ENCODE measurements at places on chromosomes 1 and 21.

DNA sequence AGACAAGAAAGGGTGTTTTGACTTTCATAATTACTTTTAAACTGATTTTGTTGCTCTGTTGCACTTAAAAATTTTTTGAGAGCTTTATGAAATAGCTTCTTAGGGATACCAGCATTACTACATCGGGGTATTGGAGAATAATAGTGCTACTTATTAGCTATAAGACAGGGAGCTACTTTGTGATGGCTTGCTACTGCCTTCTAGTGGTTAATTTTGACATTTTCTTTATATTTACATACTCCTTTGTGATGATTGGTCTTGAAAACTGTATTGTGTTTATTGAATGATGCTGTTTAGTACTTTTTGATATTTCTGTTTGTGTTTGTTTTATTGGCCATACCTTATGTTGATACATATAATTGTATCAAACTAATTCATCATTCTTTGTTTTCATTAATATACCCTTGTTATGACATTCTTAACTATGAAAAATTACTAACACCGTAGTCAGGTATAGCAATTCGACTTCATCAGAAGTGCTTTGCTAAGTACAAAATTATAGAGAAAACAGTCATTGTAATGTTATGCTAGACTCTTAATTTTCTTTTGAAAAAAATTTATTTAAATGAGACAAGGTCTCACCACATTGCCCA lies 85.5 kb downstream of the CLIC4 start:
- DNase-seq, result no peak

DNA sequence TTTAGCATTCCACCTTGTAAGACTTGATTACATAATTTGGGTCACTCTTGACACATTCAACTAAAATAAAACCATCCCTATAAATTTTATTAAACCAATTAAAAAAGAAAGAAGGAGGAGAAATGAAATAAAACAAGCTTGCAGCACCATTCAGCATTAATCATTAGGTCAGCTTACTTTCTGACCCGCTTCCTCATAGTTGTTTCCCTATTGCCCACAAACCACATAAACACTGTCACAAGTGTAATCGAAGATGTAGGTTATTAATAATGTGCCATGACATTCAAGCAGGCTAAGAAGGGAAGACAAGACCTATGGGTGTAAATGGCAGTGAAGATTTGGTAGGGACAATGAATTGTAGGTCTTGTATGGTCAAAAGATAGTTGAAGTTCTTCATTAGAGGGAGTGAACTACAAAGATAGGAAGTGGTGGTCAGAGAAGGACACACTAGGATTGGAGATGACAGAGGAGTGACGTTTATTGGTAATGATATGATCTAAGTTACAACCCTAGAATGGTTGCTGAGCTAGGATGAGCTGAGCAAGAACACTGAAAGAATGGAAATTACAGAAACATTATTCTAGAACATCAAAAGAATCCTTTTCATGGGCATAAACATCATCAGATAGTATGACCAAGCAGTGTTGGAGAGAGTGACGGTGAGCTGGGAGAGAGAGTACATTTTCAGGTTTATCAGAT lies 231.5 kb downstream of the KCNT2 start:
- DNase-seq, result no peak

DNA sequence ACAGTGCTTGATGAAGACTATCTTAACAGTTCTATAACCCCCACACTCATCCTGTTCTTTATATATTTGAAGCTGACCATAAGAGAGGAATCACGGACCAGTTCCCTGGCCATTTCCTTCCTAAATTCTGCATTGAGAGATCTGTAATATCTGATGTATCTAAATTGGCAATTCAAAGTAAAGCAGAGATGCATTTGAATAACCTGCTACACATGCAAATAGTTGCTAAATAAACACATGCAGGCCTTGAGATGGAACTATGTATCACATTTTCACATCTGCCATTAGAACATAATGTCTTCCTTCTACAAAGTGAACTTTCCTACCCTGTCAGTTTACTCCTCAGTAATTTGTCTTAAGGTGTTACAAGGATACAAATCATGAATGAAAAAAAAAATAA lies 20.4 kb upstream of the PGBD2 start:
- no peak for DNase-seq

GRCh38 chr1:162276493-162276892 lies 100.2 kb downstream of the SPATA46 start:
- DNase-seq, result no peak

DNA sequence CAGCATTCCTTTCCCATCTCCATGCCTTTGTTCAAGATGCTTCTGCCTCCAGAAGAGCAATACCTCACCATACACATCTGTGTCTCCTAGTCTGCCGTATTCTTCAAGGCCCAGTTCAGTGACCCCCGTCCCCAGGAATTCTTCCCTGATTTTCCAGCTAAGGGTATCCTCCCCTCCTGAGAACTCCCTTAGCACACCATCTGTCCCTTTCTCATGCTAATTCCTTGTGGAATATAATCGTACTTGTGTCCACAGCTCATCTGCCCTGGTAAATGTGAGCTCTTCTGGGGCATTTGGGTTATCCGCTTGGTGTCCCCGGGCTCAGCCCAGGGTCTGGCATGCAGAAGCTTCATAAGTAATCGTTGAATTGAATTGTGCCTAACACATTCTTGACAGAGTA lies 40.9 kb downstream of the BEND5 start:
- DNase-seq, result no peak

DNA sequence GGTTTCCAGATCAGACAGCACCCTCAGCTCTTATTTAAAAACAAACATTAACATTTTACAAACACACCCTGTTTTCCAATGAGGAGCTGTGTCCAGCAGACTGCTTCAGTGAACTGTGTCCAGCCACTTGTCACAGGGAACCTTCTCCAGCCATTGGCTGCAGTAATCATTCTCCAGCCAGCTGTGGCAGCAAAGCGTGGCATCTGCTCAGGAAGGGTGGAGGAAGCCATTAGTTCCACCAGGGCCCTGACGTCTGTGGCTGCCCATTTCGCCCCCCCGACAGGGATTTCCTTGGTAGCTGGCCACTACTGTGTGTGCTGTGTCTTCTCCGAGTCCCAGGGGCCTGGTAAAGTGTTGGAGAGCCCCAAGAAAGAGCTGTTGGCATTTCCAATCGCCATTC lies 62.9 kb upstream of the SELENON start:
- DNase-seq, result no peak

DNA sequence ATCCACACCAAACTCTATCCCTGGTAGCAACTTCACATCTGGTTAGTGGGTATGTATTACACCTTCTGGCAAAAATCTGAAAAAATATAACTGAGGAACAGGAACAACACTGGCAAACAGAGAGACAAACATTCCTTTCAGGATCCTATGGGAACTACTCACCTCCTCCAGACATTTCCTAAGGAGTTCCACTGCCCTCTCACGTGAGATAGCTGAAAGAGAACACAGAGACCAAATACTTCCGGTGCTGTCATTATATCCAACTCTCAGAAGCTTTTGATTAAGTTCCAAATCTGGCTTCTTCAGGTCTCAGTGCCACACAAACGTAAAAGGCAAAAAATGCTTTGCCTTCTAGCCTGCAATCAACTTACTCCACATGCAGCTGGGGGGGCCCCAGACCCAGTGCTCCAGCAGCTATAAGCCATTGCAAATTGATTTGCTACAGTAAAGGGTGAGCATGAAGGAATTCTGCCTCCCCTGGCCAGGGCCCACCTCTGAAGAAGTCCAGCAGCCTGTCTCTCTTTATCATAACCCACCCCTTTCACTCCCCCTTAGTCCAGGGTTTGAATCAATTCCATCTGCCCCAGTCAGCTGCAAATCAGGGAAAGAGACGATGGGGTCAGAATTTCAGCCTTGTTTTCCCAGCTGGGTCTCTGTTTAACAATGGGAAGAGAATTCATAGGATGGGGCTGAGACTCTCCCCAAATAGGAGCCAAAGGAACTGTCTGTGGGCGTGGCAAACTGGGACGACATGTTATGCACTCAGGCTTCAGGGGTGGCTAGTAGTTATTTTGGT lies 32.2 kb downstream of the TFAP2E start:
- no peak for DNase-seq

GRCh38 chr21:41147096-41147978 lies 20.6 kb upstream of the BACE2 start:
- DNase-seq, result no peak

GRCh38 chr1:6962996-6963911 lies 178.0 kb downstream of the CAMTA1 start:
- DNase-seq, result no peak

DNA sequence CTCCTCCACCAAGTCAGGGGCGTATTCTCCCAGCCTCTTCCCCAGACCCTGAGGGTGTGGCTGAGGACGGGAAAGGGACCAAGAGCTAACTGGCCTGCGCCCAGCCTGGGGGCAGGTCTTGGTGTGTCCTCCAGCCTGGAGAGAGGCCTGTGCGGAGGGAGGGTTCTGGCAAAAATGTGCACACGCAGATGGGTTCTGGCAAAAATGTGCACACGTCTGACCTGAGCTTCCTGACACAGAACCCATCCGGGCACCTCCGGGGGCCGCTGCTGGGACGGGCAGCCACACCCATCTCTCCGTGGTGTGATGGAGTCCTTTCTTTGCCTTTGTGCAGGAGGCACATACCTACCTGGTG lies 23.1 kb upstream of the PKP1 start:
- no peak for DNase-seq

DNA sequence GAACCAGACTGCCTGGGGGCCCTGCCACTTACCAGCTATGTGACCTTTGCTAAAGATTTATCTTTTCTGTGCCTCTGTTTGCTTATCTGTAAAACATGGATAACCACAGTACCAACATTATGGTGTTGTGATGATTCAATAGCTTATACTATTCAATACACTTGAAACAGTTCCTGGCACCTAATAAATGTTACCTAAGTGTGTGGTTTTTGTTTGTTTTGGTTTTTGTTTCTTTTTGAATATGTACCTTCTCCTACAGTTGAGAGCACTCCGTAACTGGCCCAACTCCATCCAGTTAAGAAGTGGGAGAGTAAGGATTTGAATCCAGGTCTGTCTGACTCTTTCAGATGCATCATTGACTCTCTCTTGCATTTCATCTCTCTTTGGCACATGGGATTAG lies 125.8 kb upstream of the C8B start:
- DNase-seq, result no peak

DNA sequence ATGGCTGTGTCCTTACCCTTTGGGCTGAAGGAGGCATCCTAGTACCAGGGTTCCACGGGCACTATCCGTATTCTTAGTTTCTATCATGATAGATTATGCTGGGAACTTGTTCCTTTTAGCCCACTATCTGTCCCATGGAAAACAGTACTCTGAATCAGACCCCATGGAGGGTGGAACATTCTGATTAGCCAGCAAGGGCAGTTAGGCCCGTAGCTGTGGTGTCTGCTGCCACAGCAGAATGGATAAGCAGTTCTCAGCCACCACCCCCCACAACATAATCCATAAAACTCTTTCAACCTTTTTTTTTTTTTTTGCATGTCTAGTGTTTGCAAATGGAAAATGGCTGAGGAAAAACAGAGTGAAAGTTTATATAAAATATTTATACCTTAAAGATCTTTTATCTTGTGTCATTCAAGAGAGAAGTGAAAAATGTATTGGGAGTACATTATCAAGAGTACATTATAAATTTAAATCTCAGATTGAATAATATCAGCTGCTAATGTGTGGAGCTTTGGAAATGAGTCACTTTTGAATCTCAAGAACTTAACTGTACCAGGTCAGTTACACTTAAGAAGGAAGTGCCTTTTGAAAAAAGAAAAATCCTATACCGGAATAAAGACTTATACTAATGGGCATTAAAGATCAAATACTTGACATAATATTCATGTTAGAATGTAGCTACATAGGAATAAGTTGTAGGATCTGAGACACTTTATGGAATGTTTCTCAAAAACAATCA lies 80.3 kb downstream of the NFIA start:
- no peak for DNase-seq

Measured in stimulated activated CD8-positive, alpha-beta memory T cell treated with anti-CD3 and anti-CD28 coated beads, Interleukin-4, amount 100 ng/mL, for 4 hours (primary cell).